Naive thymus-derived CD8-positive, alpha-beta T cell (primary cell): ENCODE measurements at places on chromosomes 1 and 21.

- H3K27me3 ChIP-seq, result peaks cover 3% of the 10 kb centered on the region
- H3K27ac ChIP-seq, result no peak overlapping the region
- no peak for DNase-seq
- H3K4me3 ChIP-seq, result no peak overlapping the region
- no peaks in the 10 kb centered on the region for H3K4me1 ChIP-seq
- no peaks in the 10 kb centered on the region for H3K36me3 ChIP-seq
Observed at GRCh38 chr1:14415396-14415795, 183.1 kb upstream of the KAZN start.

DNA sequence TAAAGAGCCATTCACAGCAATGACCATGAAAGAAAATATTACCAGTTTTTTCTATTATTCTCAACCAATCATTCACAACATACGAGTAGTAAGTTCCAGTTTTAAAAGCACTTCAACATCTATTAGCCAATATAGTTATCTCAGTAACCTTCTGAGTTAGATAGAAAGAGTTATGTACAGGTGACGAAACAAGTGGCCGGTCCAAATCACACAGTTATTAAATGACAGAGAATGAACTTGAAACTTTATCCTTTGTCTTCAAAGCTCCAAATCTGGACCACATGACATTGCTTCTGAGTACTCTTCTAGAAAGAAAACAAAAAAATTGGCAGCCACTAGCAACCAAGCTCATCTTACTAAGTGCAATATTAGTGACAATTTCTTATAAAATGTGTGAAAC lies 393.8 kb downstream of the OMA1 start:
- H3K4me1 ChIP-seq, result peaks cover 7% of the 10 kb centered on the region
- H3K27me3 ChIP-seq, result no peaks in the 10 kb centered on the region
- no peak for DNase-seq
- H3K4me3 ChIP-seq, result no peak overlapping the region
- no peaks in the 10 kb centered on the region for H3K36me3 ChIP-seq

- H3K36me3 ChIP-seq, result no peaks in the 10 kb centered on the region
- no peak overlapping the region for H3K27ac ChIP-seq
- DNase-seq, result no peak
- H3K4me1 ChIP-seq, result no peaks in the 10 kb centered on the region
- H3K4me3 ChIP-seq, result no peak overlapping the region
- no peaks in the 10 kb centered on the region for H3K27me3 ChIP-seq
Observed at GRCh38 chr1:191857600-191857999, 300.7 kb upstream of the RGS18 start.

GRCh38 chr21:29163341-29164115 lies 33.1 kb downstream of the MAP3K7CL start:
- DNase-seq, result no peak
- H3K36me3 ChIP-seq, result peaks cover 17% of the 10 kb centered on the region
- no peak overlapping the region for H3K27ac ChIP-seq
- H3K4me3 ChIP-seq, result no peak overlapping the region

- no peak overlapping the region for H3K4me3 ChIP-seq
- H3K36me3 ChIP-seq, result no peaks in the 10 kb centered on the region
- no peak for DNase-seq
- no peak overlapping the region for H3K27ac ChIP-seq
Observed at GRCh38 chr1:208942394-208943130, 641.0 kb upstream of the CAMK1G start.

DNA sequence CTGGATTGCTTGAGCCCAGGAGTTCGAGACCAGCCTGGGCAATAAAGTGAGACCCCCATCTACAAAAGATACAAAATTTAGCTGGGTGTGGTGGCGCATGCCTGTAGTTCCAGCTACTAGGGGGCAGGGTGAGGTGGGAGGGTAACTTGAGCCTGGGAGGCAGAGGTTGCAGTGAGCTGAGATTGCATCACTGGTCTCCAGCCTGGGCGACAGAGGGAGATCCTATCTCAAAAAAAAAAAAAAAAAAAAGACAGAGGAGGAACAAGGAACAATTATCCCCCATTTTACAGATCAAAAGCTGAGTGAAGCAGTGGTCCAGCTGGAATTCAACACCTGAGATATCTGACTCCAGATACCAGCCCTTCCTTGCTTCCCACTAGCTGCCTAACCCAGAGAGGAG lies 34.8 kb downstream of the L1TD1 start:
- H3K27me3 ChIP-seq, result no peaks in the 10 kb centered on the region
- no peak overlapping the region for H3K4me3 ChIP-seq
- no peaks in the 10 kb centered on the region for H3K36me3 ChIP-seq

DNA sequence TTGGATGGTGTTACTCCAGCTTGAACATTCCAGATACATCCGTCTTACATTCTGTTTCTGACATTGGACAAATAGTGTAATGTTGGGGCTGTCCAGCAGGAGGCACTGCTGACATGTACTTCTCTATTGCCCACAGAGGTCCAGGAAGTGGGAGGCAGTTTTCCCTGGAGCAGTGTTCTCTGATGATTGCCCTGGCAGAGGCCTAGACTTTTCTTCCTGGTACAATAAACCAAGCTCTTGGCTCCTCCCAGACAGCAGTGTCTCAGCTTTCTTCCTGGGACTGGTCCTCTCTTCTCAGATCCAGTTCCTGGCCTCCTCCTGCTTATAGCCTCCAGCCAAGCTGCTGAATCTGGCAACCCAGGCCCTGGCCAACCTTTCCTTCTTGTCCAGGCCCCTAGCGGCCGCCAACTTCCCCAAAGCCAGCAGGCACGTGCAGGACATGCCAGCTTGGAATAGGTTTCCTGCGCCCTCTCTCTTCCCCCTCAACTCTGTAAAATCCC lies 14.9 kb upstream of the IFNLR1 start:
- DNase-seq, result peak; percentile 43
- H3K27me3 ChIP-seq, result no peaks in the 10 kb centered on the region
- H3K4me3 ChIP-seq, result no peak overlapping the region

DNA sequence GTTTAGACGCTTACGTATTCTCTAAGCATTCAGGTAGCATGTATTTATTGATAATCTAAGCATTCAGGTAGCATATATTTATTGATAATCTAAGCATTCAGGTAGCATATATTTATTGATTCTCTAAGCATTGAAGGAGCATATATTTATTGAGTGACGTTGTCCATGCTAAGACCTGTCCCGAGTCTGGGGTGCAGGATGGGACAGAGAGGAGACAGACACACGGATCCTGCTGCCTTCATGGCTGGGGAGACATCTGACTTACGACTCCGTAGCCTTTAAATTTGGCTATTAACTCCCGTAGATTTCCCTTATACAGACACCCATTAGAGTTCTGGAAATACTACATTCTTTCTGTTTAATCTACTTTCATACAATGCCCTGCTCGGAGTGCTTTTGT lies 982 bp downstream of the SCCPDH start:
- DNase-seq, result no peak
- no peaks in the 10 kb centered on the region for H3K27me3 ChIP-seq
- H3K4me3 ChIP-seq, result peak overlapping the region; percentile 92
- peaks cover 9% of the 10 kb centered on the region for H3K4me1 ChIP-seq
- H3K27ac ChIP-seq, result peak overlapping the region; percentile 85

- no peak for DNase-seq
- no peaks in the 10 kb centered on the region for H3K4me1 ChIP-seq
Observed at GRCh38 chr1:45573231-45573804, 10.5 kb upstream of the NASP start.

DNA sequence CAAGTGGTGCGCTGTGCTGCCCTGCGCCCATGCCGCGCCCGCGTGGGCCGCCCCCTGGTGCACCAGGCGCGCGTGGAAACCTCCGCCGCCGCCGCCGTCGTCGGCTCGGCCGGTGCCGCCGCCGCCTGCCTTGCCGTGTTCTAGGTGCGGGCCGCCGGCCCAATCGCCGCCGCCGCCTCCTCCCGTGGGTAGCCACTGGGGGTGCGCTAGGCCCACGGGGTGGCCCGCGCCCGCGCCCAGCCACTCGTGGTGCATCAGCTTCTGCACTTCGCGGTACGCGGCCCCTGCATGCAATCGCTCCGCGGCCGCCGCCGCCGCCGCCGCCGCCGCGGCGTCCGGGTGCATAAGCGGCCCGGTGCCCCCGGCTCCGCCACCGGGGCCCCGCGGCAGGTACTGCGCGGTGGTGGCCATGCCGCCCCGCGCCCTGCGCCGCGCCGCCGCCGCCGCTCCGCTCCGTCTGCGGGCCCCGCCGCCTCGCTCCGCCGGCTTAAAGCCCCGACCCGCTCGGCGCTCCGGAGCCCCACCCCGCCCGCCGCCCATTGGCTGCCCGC lies at the start of gene POU3F1:
POU3F1 (minus strand) TSS at position 461 of the 551 bp plus-strand sequence; CDS start at position 411, 50 bp downstream.
- H3K36me3 ChIP-seq, result peaks cover 3% of the 10 kb centered on the region
- H3K4me1 ChIP-seq, result peaks cover 18% of the 10 kb centered on the region
- H3K4me3 ChIP-seq, result peak within 1 kb of the TSS; percentile 74
- H3K27me3 ChIP-seq, result peaks cover 16% of the 10 kb centered on the region

- no peak overlapping the region for H3K27ac ChIP-seq
- peaks cover 12% of the 10 kb centered on the region for H3K36me3 ChIP-seq
- H3K4me3 ChIP-seq, result no peak overlapping the region
- H3K4me1 ChIP-seq, result no peaks in the 10 kb centered on the region
Observed at GRCh38 chr1:33228935-33229487, 27.3 kb upstream of the ZNF362 start.

GRCh38 chr1:248625971-248626370 lies 8.9 kb downstream of the OR2T11 start:
- H3K36me3 ChIP-seq, result no peaks in the 10 kb centered on the region
- no peaks in the 10 kb centered on the region for H3K4me1 ChIP-seq
- no peak for DNase-seq
- H3K4me3 ChIP-seq, result no peak overlapping the region
- no peaks in the 10 kb centered on the region for H3K27me3 ChIP-seq
- H3K27ac ChIP-seq, result no peak overlapping the region

- no peak for DNase-seq
- no peak overlapping the region for H3K27ac ChIP-seq
- no peaks in the 10 kb centered on the region for H3K27me3 ChIP-seq
Observed at GRCh38 chr1:35369922-35370671, 101.6 kb downstream of the ZMYM4 start.

- H3K4me1 ChIP-seq, result peaks cover 5% of the 10 kb centered on the region
- H3K27me3 ChIP-seq, result no peaks in the 10 kb centered on the region
- DNase-seq, result peak; percentile 71
- H3K4me3 ChIP-seq, result no peak overlapping the region
Observed at GRCh38 chr1:16013220-16013907, 4.5 kb downstream of the HSPB7 start.

- peaks cover 2% of the 10 kb centered on the region for H3K36me3 ChIP-seq
- H3K27ac ChIP-seq, result peak overlapping the region; percentile 92
- DNase-seq, result no peak
Observed at GRCh38 chr1:156747742-156748669, 3.5 kb downstream of the HDGF start.
